ENCODE measurements at places on chromosomes 6 and 20.

- no peak for DNase-seq
These were observed 208.4 kb downstream of the MYLK4 start for GRCh38 chr6:2542101-2542857.

GRCh38 chr20:15071085-15071808 is 733.8 kb upstream of the FLRT3 start:
- no peak for DNase-seq

GRCh38 chr20:38117635-38118034 is 47.4 kb downstream of the TGM2 start:
- DNase-seq: no peak

- DNase-seq: no peak
These were observed 9.7 kb upstream of the GCNT2 start for GRCh38 chr6:10511477-10511876.

DNA sequence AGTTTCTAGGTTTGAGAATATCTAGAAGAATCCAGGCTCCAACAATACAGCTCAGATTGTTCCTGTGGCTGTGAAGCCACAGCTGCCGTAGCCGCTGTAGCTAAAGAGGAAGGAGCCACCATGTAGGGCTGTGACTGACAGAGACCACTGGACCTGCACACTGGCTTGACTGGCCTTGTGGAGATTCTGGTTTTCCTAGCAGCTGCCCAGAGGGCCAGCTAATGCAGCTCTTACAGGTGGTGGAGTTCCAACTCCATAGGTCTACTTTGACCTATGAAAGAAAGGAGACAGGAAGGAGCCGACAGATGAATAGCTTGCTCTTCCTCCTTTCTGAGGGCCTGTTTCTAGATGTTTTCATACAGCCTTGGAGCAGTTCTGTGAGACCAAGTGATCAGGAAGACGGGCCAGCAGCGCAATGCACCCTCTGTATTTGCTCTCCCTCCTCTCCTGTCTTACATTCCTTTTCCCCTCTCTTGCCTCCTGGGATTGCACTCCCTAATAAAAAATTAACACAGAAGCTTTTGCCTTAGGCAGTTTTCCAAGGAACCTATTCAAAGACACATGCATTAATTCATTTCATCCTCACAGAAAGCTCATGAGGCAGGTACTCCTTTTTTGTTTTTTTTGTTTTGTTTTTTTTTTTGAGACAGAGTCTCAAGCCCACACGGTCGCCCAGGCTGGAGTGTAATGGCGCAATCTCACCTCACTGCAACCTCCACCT is 51.8 kb upstream of the MYB start:
- no peak for DNase-seq

DNA sequence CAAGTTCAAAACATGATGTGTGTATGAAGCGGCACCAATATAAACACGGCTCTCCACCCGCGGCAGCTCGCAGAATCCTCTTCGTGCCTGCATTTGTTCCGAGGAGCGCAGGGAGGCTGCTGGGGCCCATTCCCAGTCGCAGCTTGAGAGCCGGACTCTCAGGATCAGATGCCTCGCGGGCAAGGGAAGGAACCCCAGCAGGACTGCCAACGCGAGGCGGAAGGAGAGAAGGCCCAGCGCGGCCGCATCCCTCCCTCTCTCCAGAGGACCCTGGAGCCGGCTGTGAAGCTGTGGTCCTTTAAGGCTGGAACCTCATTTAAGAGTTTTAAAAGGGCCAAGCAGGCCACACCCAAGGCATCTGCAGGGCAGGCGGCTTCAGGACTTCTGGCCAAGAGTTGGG is 44.2 kb upstream of the ZBP1 start:
- no peak for DNase-seq

- DNase-seq: no peak
These were observed 474.6 kb downstream of the CBLN4 start for GRCh38 chr20:55530763-55531162.

- DNase-seq: no peak
These were observed 41.6 kb downstream of the UNC5CL start for GRCh38 chr6:40997234-40997957.

All from cerebellar nuclear complex (tissue), 1 donor.